ENCODE measurements at places on chromosomes 1 and 21.
A peak's percentile ranks its signal among the peaks of the same experiment; 100 is the strongest.

DNA sequence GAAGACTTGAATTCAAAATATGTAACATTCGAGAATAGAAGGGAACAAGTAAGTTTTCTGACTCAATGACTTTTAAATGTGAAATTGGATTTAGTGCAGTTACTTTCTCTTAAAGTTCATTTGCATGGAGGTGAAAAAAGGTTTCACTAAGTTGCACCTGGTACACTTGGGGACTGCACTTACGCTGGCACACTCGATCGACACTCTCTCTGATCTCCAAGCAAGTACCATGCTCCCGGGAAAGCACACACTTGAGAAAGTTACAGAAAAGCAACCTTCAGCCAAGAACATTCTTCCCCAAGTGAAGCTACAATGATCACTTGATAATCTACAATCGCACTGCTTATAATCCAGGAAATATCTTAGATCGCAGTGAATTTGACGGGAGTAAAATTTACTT lies 63.1 kb downstream of the COQ8A start:
- H3K4me3 ChIP-seq: no peak overlapping the region
- no peak overlapping the region for H3K27ac ChIP-seq
- no peaks in the 10 kb centered on the region for H3K36me3 ChIP-seq
- DNase-seq: no peak
- H3K27me3 ChIP-seq: no peaks in the 10 kb centered on the region
- H3K4me1 ChIP-seq: no peaks in the 10 kb centered on the region

DNA sequence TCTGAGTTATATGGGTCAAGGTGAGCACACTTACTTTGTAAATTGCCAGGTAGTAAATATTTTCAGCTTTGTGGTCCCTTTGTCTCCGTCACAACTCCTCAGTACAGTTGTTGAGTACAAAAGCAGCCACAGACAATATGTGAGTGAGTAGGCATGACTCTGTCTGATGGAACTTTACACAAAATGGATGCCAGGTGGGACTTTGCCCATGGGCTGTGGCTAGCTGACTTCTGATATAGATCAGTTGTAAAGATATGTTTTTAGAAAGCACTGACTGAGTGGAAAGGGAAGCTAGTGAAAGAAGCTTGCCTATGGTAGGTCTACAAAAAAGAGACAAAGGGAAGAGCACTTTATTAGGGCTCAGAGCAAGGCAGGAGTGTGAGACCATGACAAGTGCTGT lies 23.1 kb upstream of the IGSF5 start:
- no peaks in the 10 kb centered on the region for H3K36me3 ChIP-seq
- DNase-seq: no peak
- H3K27ac ChIP-seq: no peak overlapping the region
- no peak overlapping the region for H3K4me3 ChIP-seq
- no peaks in the 10 kb centered on the region for H3K4me1 ChIP-seq

GRCh38 chr21:20554785-20555184 lies 443.4 kb upstream of the NCAM2 start:
- DNase-seq: no peak
- no peak overlapping the region for H3K27ac ChIP-seq
- no peaks in the 10 kb centered on the region for H3K4me1 ChIP-seq
- no peaks in the 10 kb centered on the region for H3K36me3 ChIP-seq
- no peaks in the 10 kb centered on the region for H3K27me3 ChIP-seq

GRCh38 chr1:206834217-206834616 lies 31.2 kb upstream of the IL20 start:
- no peak for DNase-seq
- H3K4me1 ChIP-seq: peaks cover 44% of the 10 kb centered on the region
- peaks cover 62% of the 10 kb centered on the region for H3K27me3 ChIP-seq
- no peak overlapping the region for H3K4me3 ChIP-seq
- no peaks in the 10 kb centered on the region for H3K36me3 ChIP-seq

DNA sequence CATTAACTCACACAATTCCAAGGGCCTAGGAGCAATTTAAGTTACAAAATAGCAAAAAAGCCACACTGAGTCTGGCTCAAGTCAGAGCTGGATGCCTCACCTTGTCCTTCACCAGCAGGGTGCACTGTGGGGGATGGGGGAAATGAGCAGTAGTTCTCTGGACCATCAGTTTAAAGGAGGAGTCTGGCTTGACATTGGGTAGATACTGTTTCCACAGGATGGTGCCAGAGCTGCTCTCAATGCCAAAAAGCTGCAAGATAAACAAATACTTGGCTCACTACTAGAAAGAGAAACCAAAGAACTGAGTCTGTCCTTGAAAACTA lies 18.8 kb downstream of the EMC1 start:
- H3K4me3 ChIP-seq: no peak overlapping the region
- H3K4me1 ChIP-seq: no peaks in the 10 kb centered on the region
- DNase-seq: no peak
- H3K27me3 ChIP-seq: no peaks in the 10 kb centered on the region

- H3K36me3 ChIP-seq: no peaks in the 10 kb centered on the region
- H3K4me3 ChIP-seq: no peak overlapping the region
- H3K27me3 ChIP-seq: no peaks in the 10 kb centered on the region
- H3K4me1 ChIP-seq: no peaks in the 10 kb centered on the region
- DNase-seq: no peak
Observed at GRCh38 chr1:222049176-222049575, 307.3 kb upstream of the DUSP10 start.

GRCh38 chr21:35411434-35411833 lies 362.3 kb upstream of the RUNX1 start:
- H3K4me1 ChIP-seq: peaks cover 2% of the 10 kb centered on the region
- H3K36me3 ChIP-seq: no peaks in the 10 kb centered on the region
- no peak overlapping the region for H3K4me3 ChIP-seq

- H3K4me1 ChIP-seq: no peaks in the 10 kb centered on the region
- no peak overlapping the region for H3K4me3 ChIP-seq
- H3K27ac ChIP-seq: no peak overlapping the region
Observed at GRCh38 chr21:42559326-42559725, 45.7 kb downstream of the SLC37A1 start.

- no peaks in the 10 kb centered on the region for H3K4me1 ChIP-seq
- no peak overlapping the region for H3K4me3 ChIP-seq
- DNase-seq: no peak
- H3K27ac ChIP-seq: no peak overlapping the region
Observed at GRCh38 chr1:107698161-107698560, 266.8 kb downstream of the VAV3 start.

DNA sequence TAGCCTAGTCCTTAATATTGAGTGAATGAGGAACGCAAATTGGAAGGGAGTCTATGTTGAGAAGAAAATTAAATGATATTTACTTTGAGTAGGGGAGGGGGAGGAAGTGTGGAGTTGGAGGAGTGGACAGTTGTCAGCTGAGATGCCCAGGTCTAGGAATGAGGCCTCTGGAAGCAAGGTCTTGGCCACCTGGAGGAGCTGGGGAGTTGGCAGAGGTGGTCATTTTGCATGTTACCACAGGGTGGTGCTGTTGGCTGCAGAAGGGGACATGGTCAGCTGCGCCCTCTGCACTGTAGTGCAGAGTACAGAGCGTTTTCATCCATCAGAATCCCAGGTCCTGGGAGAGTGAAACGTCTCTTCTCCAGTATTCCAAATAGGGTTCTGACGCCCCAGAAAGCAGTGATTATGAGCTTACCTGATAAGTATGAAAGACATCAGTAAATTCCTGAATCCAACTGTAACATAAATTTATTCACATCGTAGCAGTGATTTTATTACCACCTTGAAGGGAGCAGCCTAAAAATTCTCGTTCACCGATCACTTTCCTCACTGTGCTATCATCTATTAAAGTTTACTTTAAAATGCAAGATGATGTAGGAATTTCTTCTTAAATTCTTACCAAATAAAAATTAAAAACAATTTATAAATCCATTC lies 13.8 kb downstream of the PARK7 start:
- no peak overlapping the region for H3K27ac ChIP-seq
- no peaks in the 10 kb centered on the region for H3K4me1 ChIP-seq
- no peaks in the 10 kb centered on the region for H3K27me3 ChIP-seq
- H3K36me3 ChIP-seq: peaks cover 37% of the 10 kb centered on the region
- peak; percentile 46 for DNase-seq
- H3K4me3 ChIP-seq: no peak overlapping the region

DNA sequence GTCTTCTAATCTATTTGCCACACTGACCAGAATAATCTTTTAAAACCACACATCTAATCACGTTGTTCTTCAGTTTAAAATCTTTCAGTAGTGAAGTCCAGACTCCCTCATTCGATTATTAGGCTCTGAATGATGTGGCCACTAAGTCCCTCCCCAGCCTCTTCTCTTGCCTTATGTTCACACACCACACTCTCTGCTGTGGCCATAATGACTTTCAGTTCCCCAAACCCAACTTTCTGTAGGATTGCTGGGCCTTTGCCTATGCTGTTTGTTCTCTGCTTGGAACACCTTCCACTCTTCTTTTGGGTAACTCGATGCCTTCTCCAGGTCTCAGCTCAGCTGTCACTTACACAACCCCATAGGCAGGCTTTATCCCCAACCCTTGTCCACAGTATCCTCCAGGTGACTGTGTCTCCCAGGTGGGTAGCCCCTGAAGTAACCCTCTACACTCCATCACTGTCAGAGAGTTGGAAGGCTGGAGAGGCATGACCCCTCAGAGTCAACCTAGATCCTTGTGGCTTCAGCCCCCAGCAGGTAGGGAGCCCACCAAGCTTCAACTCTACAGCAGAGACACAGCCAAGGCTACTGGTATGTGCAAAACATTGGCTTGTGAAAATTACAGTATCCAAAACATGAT lies 8.4 kb upstream of the SLC37A1 start:
- no peak overlapping the region for H3K4me3 ChIP-seq
- H3K36me3 ChIP-seq: no peaks in the 10 kb centered on the region
- no peak for DNase-seq
- H3K27me3 ChIP-seq: peaks cover 39% of the 10 kb centered on the region
- H3K4me1 ChIP-seq: peaks cover 11% of the 10 kb centered on the region

DNA sequence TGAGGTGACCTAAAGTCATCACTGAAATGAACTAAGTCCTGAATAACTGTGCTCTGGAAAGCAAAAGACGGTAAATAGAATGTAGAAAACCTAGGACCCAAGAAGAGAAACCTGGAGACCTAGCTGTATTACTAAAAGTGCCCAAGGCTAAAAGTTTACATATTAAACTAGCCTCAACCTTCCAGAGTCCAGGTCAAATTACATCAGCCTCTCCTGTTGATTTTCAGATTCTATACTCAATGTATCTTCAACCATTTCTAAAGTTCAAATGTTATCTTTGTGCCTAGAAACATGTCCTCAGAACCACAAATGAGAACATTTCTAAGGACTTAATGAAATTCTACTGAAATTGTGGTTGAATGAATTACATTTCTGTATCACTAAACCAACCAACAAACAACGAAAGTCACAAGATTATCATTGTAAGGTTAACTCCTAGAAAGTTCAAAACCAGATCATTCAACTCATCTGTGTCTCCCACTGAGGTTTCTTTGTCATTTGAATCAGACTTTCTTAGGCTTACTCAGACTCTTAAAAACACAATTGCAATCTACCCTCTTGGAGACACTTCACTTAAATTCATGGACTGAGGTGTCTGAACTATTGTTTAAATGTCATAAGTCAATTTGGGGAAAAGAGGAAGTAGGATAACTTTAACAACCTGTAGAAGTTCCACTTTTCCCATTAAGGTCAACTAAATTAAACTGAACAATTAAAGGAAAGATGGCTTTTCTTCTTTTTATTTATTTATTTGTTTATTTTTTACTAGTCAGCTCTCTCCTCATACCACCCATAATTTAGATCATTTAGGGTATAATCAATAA lies 207.7 kb downstream of the BARHL2 start:
- H3K36me3 ChIP-seq: no peaks in the 10 kb centered on the region
- H3K27me3 ChIP-seq: no peaks in the 10 kb centered on the region
- no peak overlapping the region for H3K27ac ChIP-seq
- no peak overlapping the region for H3K4me3 ChIP-seq

- no peak for DNase-seq
- no peaks in the 10 kb centered on the region for H3K27me3 ChIP-seq
- no peak overlapping the region for H3K27ac ChIP-seq
- H3K36me3 ChIP-seq: no peaks in the 10 kb centered on the region
- no peak overlapping the region for H3K4me3 ChIP-seq
- no peaks in the 10 kb centered on the region for H3K4me1 ChIP-seq
Observed at GRCh38 chr1:240314845-240315801, 223.4 kb downstream of the FMN2 start.

DNA sequence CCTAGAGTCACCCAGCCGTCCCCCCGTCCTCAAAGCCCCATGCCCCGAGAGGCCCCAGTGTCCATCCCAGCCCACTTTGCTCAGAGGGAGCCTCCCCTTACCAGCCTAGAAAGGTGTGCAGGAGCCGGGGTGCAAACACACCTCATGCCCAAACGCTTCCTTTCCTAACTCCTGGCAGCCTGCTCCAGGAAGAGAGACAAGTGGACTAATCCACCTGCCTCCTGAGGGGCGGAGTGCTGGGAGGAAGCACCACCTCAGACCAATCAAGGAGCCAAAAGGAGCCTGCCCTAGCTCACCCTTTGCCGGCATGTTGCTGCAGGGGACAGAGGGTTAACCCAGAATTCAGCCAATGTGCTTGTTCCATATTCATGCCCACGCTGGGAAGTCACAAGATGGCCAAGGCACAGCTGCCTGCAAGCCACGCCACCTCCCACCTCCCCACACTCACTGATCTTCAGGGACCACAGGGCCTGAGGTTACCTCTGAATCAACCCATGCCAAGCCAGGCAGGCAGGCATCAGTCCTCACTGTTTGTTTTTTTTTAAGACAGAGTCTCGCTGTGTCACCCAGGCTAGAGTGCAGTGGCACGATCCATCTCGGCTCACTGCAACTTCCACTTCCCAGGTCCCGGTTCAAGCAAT lies 27.8 kb downstream of the PLEKHA6 start:
- no peak overlapping the region for H3K4me3 ChIP-seq
- no peak overlapping the region for H3K27ac ChIP-seq
- H3K27me3 ChIP-seq: peaks cover 19% of the 10 kb centered on the region
- no peak for DNase-seq
- H3K36me3 ChIP-seq: no peaks in the 10 kb centered on the region
- no peaks in the 10 kb centered on the region for H3K4me1 ChIP-seq

- H3K4me3 ChIP-seq: peak overlapping the region; percentile 9
- peaks cover 3% of the 10 kb centered on the region for H3K36me3 ChIP-seq
- H3K27ac ChIP-seq: no peak overlapping the region
- peaks cover 100% of the 10 kb centered on the region for H3K27me3 ChIP-seq
- DNase-seq: no peak
- peaks cover 84% of the 10 kb centered on the region for H3K4me1 ChIP-seq
Observed at GRCh38 chr1:197915862-197916499, 1.2 kb upstream of the LHX9 start.

GRCh38 chr1:112114540-112114939 lies 125.1 kb upstream of the KCND3 start:
- no peaks in the 10 kb centered on the region for H3K4me1 ChIP-seq
- H3K4me3 ChIP-seq: no peak overlapping the region
- no peak for DNase-seq
- H3K27me3 ChIP-seq: peaks cover 3% of the 10 kb centered on the region
- H3K27ac ChIP-seq: no peak overlapping the region
- H3K36me3 ChIP-seq: no peaks in the 10 kb centered on the region

DNA sequence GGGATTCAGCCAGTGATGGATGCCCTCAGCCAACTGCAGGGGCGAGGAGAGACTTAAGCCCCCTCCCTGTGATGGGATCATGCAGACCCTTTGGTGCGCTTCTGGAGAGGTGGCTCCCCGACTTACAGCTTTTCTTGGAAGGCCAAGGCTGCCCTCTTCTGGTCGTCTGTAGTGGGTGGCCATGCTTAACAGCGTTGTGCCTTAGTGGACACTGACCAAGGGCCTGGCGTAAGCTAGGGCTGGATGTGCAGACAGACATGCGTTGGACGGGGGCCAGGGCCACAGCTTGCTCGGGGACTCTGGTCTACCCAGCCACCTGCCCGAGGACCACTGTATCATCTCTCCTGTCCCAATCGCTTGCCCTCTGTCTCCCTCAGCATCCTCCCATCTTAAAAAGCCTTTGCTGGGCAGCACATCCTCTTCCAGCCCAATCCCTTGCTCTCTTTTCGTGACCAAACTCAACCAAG lies 5.5 kb downstream of the AZIN2 start:
- H3K27me3 ChIP-seq: peaks cover 29% of the 10 kb centered on the region
- H3K36me3 ChIP-seq: no peaks in the 10 kb centered on the region
- peaks cover 39% of the 10 kb centered on the region for H3K4me1 ChIP-seq
